Thoracic aorta (tissue), 2 donors: ENCODE measurements at places on chromosomes 11 and 22.

GRCh38 chr11:9459667-9460321 lies 1.0 kb upstream of the ZNF143 start:
- DNase-seq: no peak

DNA sequence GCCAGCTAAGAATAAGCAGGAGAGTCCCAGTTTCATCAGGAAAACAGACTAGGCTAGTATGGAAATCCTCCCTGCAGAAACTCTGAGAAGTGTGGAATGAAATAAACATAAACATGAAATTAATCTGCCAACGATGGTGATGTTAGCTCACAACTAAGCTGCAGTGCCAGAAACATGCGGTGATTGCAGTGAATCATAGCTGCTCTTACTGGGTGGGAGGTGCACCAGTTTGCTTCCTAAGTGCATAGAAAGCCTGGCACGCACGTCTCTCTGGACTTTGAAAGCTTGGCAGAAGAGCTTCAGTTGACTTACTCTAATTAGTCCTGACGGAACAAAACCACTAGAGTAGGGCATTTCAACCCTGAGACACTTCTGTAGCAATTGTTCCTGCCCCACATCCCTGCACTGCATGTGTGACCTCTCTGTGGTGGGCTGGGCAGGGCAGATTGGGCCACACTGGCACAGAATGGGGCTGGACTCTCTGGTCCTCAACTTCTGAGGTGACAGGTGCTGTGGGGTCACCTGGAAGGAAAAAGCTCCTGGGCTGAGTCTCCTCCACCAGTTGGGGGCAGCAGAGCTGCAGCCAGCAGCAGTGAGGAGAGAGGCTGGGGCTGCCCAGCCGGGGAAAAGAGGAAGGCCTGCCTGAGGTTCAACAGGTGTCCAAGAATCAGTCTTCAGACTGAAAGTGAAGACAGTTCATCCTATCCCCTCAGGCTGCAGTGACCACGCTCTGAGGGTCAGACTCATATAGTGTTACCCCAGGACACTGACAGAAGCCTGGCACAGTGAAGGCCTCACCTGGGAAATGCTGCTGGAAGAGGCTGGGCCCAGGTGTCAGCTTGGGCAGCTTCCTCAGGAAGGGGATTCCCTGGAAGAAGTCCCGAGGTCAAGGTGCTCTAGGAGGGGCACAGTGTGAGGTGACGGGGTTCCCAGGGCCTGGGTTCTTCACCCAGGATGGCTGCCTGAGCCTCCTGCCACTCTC lies 40.5 kb downstream of the GGTLC2 start:
- no peak for DNase-seq

GRCh38 chr11:15913261-15913660 lies 443.1 kb downstream of the SOX6 start:
- DNase-seq: no peak

DNA sequence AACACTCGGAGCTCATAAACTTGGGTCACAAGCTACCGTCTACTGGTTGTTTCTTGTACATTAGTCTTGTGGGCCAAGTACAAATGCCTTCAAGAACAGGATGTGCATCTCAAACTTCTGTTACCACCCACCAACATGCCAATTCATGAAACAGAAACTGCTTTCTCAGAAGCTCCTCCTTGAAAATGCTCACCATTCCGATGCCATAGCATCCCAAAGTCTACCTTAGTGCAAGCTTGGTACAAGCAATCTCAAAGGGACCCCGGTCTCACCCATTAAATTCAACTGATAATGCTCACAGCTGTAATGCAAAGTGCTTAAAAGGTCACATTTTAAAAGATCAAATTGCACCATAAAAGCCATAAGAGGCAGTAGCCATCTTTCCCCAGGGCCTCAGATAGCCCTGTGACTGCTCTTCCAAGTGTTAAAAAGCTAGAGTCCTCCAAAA lies 31.8 kb upstream of the CCDC34 start:
- DNase-seq: no peak

DNA sequence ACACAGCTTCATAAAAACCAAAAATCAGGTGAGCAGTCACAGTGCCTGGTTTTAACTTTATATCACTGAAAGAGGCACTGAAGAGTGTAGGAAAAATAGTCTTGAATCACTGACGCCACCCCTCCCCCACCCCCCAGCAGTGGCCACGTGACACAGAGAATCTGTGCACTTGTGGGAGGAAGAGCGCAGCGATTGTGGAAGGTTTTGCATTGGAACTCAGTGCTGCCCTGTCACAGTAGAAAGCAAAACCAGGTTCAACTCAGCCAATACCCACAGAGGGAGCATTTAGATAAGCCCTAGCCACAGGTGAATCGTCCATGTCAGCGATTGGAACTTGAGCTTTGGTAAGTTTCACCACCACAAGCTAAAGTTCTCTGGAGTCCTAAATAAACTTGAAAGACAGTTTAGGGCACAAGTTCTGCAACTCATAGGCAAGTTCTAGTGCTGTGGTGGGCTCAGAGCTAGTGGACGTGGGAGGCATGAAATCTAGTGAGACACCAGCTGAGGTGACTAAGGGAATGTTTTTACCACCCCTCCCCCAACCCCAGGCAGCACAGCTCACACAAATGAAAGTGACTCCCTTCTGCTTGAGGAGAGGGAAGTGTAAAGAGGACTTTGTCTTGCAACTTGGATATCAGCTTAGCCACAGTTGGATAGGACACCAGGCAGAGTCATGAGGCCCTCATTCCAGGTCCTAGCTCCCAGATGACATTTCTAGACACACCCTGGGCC lies 13.3 kb downstream of the OR52B2 start:
- no peak for DNase-seq

DNA sequence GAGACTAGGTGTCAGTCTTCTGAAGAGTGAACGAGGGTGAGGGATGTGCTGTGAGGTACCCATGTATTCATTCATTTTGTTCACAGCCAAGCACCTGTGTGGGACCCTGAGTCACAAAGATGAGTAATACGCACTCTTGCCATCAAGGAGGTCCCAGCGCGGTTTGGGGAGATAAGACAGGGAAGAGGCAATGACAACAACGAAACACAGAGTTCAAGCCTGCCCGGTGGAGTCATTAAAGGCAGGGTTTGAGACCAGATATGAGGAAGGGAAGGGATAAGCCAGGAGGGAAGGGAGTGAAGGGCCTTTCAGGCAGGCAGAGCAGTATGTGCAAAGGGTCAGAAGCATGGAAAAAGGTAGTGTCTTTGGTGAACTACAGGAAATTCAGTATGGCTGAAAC lies 4.6 kb downstream of the DCHS1 start:
- no peak for DNase-seq

DNA sequence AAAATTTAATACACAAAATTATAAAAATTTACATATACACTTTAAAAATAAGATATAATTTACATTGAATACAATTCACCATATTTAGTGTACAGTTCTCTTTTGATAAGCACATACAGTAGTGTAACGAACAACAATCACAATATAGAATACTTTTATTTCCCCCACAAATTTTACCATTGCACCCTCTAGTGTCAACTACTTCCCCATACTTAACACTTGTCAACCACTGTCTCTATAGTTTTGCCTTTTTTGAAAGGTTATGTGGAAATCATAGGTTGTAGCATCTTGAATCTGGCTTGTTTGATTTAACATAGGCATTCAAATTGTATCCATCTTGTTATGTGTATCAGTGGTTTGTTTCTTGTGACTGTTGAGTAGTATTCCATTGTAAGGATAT lies 21.3 kb upstream of the PANX1 start:
- DNase-seq: no peak

- no peak for DNase-seq
Measured at GRCh38 chr22:17694752-17695151, 56.2 kb downstream of the BCL2L13 start.

DNA sequence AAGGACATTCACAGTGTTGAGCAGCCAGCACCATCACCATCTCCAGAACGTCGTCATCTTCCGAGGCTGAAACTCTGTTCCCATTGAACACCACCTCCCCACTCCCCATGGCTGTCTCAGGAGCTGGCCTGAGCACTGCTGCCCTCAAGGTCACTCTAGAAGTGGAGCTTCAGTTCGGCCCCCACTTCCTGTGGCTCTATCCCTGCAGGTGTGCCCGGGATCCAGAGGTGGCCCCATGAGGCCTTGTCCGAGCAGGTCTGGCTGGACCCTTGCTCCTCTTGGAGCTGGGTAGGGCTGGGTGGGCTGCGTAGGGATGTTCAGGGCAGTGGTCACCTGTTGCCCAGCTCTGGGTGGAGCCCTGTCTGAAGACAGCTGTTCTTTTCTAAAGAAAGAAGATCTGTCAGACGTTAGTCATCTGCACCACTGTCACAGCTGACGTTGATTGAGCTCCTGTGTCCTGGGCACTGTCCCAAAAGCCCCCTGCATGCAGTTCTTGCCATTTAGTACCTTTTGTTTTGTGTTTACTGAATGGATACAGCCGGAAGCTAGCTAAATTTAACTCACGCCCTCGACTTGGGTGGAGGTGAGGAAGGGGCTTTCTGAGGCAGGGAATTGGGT lies 75.5 kb upstream of the CLDN5 start:
- DNase-seq: no peak

GRCh38 chr11:33362051-33362910 lies 105.1 kb downstream of the HIPK3 start:
- DNase-seq: no peak

- DNase-seq: no peak
Measured at GRCh38 chr11:111665777-111666176, 63.5 kb downstream of the SIK2 start.

DNA sequence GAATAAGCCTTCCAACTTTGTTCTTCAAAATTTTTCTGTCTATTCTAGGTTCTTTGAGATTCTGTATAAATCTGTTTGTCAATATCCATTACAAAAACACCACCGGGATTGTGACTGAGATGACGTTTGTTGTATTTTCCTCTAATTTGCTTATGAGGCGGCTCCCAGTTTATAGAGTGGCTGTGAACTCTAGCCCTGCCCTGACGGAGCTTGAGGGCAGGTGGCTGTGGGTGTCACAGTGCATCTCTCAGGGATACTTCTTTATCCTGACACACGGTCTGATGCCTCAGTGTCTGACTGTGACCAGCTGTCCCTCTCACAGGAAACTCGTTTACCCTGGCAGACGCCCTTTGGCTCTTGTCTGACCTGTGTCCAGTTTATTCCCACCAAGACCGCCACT lies 53.7 kb upstream of the ATXN10 start:
- no peak for DNase-seq

DNA sequence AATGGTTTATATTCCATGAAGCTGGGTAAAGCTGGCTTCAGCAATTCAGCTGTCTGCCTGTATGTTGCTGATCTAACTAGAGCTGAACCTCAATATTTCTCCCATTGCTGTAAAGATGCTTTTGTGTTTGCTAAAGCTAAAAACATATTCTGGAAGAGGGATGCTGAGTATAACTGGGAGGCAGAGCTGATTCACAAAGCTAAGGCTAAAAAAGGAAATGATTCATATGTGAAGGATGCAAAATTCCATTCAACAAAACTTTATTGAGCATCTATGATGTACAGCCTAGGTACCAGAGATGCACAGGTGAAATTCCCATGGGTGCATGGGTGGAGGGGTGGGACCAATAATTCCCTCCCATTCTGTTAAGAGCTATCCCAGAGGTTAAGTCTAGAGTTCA lies 193.9 kb downstream of the KIF18A start:
- no peak for DNase-seq

DNA sequence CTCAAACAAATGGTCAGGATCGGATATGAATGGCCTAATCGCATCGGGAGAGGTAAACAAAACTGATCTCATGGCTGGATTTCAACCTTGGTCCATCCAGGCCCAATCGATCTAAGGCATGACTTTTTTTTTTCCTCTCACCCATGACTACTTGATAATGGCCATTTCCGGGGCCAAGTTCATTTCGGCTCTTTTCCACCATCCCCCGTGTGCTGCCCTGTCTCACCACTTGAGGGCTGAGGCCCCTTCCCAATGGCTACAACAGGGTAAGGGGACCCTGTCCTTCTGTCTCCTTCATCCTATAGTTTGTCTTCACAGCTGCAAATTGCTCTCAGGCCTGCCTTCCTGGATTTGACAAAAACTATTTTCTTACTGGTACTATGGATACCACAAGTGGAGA lies 26.7 kb downstream of the GRAP2 start:
- DNase-seq: no peak

GRCh38 chr11:116833816-116834534 lies 3.4 kb downstream of the APOA1 start:
- DNase-seq: no peak

DNA sequence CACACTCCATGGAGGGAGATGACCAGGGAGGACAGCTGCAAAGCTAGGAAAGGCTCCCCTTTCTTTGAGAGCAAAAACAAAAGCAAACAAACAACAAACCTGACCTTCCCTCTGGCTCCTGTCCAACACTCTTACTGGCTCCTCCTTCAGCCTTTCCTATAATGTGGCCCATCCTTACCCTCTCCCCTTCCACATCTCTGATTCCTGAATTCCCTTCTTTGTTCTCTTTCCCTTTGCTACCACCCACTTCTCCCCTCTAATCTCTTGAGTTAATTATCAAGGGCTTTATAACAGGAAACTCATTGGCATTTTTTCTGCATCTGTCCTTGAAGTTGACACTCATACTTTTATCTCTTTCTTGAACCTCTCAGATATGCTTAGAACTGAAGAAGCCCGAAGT lies 56.3 kb downstream of the ZNF280B start:
- no peak for DNase-seq
